ENCODE measurements at places on chromosomes 7 and 10.

DNA sequence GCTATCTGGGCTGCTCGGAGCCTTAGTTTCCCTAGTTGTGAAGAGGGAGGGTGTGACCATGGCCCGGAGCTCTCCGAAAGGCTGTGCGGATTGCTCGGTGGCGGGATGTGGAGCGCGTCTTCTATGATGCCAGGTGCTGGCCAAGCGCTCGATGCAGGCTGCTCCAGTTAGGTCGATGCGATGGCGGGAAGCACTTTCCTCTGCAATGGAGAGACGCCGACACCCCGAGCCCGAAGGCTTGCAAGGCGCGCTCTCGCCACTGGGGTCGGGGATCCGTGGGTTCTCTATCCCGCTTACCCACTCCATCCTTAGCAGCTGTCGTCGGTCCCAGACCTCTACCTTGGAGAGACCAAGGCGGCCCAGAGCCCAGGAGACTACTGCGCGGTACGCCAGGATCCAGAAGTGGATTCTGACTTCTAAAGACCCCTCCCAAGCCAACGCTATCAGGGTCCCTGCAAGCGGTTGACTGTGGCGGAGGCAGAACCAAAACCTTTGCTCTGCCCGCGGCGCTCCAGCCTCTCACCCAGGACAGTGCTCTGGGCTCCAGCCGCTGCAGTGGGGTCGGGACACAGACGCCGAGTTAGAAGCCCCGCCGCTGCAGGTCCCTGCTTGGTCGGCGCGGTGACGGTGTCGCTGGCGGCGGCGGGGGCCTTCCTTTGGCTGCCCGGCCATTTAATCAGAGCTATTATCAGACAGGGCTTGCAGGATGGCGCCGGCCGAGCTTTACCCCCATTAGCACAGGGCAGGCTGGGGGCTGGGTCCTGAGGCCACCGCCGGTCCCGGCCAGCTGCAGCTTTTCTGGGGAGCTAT lies 7.8 kb upstream of the TBX20 start:
- no peak for DNase-seq

DNA sequence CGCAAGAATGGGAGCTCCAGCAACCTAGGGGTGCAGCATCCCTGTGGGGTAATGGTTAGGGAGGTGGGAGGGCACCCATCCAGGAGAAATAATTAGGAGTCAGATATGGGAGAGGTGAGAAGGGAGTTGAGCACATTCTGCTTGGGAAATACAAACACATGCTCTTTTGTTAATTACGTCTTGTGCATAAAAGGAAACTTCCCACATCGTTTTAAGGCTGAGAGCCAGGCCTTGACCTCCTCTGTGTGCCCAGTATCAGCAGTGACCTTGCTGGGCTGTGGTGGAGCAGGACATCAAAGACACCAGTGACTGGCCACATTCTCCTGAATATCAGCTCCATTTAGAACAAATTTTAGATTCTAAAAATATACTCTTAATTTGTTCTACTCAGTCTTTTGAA lies 22.6 kb downstream of the AKR1C4 start:
- no peak for DNase-seq

DNA sequence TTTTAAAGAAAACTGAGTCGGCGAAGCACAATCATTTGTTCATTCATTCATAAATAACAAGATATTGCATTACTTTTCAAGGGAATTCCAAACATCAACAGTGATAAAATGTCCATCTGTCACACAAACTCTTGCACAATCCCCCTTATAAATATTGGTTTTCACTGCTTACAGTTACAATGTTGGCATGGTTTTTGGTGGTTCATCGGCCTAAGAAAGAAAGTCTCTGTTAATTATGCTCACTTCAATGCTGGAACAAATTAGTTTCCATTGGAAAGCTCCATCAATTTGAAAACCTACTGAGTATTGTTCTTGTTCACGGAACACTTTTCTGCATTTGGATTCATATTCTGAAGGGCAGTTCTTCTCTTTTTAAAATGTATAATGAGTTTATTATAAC lies 188.5 kb downstream of the JAZF1 start:
- peak; percentile 28 for DNase-seq

GRCh38 chr7:116862951-116863670 lies 724 bp downstream of the CAPZA2 start:
- no peak for DNase-seq

DNA sequence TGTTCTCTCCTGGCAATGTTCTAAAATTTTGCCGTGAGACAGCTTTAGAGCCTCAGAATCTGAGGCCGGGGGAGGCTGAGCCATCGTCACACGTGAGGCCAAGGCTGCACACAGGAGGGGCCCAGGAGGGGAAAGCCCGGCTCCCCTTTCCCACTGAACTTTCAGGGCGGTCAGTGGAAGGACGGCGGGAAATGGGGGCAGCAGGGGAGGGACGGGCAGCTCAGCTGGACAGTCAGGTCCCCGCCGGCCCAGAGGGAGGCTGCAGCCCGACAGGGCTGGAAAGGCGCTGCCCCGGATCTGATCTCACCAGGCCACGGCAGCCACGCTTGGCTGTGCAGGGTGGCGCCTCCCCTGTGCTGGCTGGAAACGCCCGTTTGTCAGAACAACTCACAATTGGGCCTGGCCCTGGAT lies 43.3 kb upstream of the ADGRA1 start:
- no peak for DNase-seq

GRCh38 chr10:99760321-99760720 lies 22.1 kb upstream of the ABCC2 start:
- DNase-seq = no peak

- DNase-seq = no peak
These were observed 209.8 kb downstream of the ZEB1 start for GRCh38 chr10:31528831-31529230.

- peak; percentile 20 for DNase-seq
These were observed 31.6 kb downstream of the GARIN1A start for GRCh38 chr7:128703609-128704241.

GRCh38 chr10:23850631-23851030 lies 358.3 kb upstream of the KIAA1217 start:
- DNase-seq = no peak

DNA sequence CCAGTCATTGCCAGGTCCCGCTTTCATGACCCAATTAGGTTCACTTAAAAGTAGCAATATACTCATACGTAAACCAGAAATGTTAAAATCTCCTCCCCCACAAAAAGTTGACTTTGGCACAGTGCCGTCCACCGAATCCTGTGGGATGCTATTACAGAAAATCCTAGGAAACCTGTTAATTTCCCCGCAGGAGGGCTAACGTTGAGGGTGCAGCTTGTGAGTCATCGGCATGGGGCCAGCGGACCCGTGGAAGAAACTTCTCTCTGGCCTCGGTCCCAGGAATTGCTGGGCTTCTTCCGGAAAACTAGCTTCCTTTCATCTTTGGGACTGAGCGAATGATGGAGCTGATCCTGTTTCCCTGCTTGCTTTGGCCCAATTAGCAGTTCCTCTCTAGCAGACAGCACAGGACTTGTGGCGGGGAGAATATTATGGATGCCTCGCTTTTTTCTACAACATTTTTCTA lies 13.5 kb downstream of the CRYGN start:
- peak; percentile 82 for DNase-seq

- DNase-seq = no peak
These were observed 106.1 kb upstream of the SLC13A1 start for GRCh38 chr7:123305840-123306375.

GRCh38 chr10:93849593-93849992 lies 44.2 kb upstream of the SLC35G1 start:
- DNase-seq = no peak

- DNase-seq = no peak
These were observed 141.2 kb downstream of the LHPP start for GRCh38 chr10:124602646-124603365.

GRCh38 chr7:12635830-12636229 lies 51.6 kb upstream of the ARL4A start:
- DNase-seq = no peak

GRCh38 chr7:75849573-75849972 lies 29.3 kb upstream of the RHBDD2 start:
- no peak for DNase-seq

DNA sequence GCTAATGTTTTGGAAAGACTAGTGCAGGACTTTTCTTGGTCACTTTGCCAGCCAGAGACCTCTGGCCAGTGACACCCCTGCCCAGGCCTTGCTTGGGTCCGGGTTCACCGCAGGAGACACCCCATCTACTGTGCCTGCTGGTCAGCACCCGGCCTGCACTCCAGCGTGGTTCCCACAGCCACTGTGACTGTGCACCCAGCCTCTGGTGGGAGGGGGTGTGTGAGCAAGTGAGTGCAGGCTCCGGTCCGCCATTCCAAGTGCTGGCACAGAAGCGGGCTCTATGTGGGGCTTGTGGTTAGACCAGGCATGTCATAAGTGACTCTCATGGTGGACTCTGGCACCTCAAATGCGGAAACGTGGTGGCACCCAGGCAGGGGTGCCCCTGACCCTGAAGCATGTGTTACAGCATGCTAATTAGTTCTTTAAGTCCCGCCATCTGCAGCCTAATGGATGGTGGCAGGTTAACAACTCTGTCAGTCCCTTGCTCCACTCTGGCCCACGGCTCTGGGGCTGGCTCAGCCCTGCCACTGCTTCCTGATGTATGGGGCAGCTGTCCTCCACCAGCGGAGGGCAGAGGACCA lies 311.9 kb upstream of the HGF start:
- no peak for DNase-seq

GRCh38 chr7:12893292-12893691 lies 205.9 kb downstream of the ARL4A start:
- DNase-seq = no peak

DNA sequence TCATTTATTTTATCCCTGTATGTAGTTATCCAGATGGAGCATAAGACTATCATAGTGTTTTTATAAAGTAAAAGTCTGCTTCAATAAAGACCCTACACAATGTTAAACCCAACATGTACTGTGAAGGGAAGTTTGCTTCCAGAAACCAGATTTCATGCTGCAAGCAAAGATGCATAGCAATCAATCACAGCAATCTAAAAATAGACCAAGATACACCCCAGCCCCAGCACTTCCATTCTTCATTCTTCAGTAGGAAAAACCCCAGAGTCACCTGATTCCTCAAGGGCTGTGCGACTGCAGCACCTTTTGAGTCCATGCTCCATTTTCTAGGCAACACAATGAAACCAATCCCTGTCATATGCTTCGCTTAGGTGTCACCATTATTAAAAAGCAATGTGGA lies 66.9 kb upstream of the PDE1C start:
- DNase-seq = no peak

GRCh38 chr10:111017098-111017497 lies 59.7 kb upstream of the ADRA2A start:
- DNase-seq = no peak

- no peak for DNase-seq
These were observed 176.5 kb upstream of the INHBA start for GRCh38 chr7:41879403-41879802.

DNA sequence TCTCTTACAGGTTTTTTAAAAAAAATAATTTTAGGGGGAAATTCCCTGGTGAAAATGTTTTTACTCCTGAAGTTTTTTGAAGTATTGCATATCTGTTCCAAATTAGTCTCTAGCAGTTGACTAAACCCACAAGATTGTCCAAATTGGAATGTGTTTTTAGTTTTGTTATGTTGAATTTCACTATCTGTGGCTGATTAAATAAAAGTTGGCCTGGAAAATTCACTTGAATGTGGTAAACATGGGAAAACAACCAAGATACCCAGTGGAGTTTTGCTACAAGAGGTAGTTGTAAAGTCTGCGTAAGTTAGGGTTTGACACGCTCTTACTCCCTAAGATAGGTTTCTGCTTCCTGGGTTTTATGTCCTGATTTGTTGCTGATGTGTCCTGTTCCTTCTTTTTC lies 3.3 kb downstream of the TSGA13 start:
- no peak for DNase-seq

GRCh38 chr7:99453105-99453504 lies 12.9 kb downstream of the ATP5MF start:
- no peak for DNase-seq

DNA sequence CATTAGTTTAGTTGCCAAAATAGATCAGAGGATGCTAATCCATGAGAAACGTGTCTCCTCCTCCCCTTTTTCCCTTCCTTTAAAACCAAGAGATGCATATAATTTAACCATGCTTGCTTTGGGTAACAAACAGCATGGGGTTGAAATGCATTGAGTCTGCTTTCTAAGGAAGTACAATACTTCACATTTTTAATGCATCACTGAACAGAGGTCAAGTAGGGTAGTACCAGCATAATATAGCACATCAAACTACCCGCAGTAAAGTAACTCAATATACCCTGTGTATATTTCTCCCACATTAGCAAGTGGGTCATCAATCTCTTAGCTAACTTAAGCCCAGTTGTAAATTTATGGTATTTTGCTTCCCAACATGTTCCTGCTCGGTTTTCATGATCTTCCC lies 239.3 kb upstream of the SEMA3C start:
- DNase-seq = no peak

GRCh38 chr7:1693991-1694524 lies 24.0 kb downstream of the ELFN1 start:
- DNase-seq = peak; percentile 47

DNA sequence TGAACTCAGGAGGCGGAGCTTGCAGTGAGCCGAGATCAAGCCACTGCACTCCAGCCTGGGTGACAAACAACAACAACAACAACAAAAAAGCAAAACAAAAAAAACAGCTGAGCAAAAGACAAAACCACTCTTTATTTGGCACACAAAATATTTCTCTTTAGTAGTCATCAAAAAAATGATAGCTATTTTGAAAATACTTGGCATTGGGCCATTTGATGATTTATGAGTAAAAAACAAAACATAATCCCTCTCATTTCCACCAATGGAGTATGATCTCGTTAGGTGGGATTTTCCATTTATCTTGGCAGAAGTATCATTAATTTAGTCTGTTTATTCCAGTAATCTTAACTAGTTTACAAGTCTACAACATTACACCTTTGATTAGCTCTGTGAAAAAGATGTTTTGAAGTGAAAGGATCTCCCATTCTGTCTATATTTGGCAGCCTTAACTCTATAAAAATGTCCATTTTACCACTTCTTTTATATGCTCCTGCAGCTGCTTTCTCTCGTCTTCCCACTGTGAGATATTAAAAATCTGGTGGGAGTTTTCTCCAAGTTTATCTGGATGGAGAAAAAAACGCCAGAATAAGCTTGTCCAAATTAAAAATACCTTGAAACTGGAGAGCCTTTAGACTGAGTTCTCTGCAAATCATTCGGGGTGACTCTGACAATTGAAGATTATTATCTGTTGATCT lies 58.8 kb upstream of the AGMO start:
- DNase-seq = no peak

DNA sequence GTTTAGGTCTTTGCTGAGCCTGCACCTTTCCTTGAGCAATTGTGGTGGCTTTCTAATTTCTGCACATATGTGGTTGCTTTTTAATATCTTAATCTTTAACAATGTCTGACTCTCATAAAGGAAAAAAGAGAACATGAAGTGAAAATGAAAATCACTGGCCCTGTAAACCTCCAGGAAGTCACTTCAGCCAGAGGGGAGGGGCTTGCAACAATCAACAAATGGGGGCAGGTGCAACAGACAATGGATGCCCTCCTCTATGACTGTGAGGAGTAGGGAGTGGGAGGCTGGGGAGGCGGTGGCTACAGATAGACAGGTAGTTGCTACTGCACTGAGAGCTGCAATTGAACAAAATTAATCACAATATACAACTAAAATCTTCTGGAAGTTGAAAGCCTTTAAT lies 1377.4 kb downstream of the XPNPEP1 start:
- DNase-seq = no peak

- DNase-seq = no peak
These were observed 87.0 kb downstream of the ARMH3 start for GRCh38 chr10:101968940-101969321.

Data from fibroblast of skin of left quadriceps (primary cell).